ENCODE measurements at places on chromosomes 12 and 14.

- no peak for DNase-seq
These were observed 12.6 kb upstream of the WNT5B start for GRCh38 chr12:1616233-1617066.

- no peak for DNase-seq
These were observed 354.3 kb downstream of the CEP128 start for GRCh38 chr14:80587096-80587724.

DNA sequence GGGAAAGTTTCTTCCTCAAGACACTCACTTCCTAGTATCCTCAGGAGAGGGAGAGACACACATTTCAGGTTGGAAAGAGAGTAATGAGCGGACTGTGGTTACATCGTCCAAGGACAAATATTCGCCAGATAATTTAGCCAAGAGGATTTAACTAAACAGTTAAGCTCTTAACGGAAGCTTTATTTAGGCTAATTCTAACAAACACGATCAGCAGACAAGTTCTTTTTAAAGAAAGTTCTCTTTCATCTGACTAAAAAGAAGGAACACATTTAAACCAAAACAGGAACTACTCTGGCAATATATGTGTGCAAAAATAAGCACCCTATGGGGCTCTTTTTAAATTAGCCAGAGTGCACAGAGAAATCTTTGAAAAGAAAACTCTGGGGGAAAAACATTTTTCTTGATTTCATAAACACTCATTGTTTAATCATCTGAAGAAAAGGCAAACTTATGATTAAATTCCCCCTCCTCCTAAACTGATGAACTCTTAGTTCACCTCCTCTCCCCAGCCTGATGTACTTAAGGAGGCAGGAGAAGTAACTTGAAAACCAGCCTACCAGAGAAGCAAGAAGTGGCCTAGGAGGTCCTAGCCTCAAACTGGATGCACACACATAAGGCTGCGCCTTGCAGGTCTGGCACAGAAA lies 13.3 kb upstream of the BTG1 start:
- no peak for DNase-seq

- DNase-seq: no peak
These were observed 5.1 kb downstream of the ADCY4 start for GRCh38 chr14:24329736-24330135.

- no peak for DNase-seq
These were observed 2.8 kb upstream of the SLC25A47 start for GRCh38 chr14:100320157-100320856.

DNA sequence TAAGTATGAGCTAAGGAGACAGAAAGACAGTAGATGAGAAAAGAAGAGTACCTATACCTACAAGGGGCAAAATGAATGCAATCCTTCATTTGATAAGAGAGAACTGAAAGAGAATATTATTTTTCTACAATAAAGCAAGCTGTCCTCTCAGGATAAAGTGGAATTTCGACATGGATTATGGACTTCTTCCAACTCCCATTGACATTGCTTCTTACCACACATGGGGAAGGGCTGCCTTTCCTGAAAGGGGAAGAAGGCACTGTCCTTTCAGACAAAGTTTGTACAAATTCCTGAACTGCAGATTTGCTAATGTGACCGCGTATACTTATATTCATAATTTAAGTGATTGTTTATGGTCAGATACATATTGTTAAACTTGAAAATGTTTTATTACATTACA lies 4.3 kb upstream of the HEBP1 start:
- DNase-seq: no peak

DNA sequence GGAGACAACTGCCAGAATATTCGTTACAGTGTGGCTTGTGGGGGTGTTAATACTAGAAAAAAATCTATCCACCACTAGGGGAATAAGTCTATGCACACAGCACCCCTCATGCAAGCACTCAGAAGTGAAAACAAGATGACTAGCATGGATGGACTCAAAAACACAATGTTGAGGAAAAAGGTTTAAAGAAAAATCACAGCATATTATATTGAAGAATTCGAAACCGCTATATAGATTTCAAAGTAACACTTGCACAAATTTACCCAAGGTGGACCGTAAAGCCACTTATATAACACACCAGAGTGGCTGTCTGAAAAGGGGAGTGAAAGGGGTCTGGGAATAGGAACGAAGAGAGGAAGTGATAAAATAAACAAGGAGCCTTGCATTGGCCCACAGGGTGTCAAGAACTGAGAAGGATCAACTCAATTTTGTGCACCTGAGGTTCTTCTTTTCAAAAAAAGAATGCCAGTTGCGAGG lies 544 bp downstream of the ABCD4 start:
- no peak for DNase-seq

GRCh38 chr14:95759941-95760340 lies 46.0 kb upstream of the TCL1A start:
- DNase-seq: peak; percentile 14

- peak; percentile 96 for DNase-seq
These were observed 37.7 kb upstream of the FOXJ2 start for GRCh38 chr12:7994731-7995205.

DNA sequence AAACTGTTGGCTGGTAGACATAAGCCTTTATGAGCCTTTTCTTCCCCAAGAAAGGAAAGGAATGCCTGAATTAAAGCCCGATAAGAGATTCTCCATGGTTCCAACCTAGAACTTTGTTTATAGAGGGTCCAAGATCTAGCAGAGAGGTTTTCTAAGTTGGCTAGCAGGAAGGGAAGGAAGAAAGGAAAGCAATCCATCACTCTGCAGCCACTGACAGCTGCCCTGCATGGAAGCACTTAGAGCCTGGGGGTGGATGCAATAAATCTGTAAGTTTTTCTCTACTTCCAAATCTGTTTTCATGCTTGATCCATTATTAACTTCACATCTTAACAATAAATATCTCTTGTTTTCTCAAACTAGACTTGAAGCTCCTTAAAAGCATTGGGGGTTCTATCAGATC lies 224.4 kb downstream of the KSR2 start:
- no peak for DNase-seq

Measured in HS-5 (cell line).